ENCODE measurements at places on chromosomes 3 and 15.

GRCh38 chr3:127539366-127540060, 51.0 kb downstream of the TPRA1 start:
- DNase-seq = no peak

DNA sequence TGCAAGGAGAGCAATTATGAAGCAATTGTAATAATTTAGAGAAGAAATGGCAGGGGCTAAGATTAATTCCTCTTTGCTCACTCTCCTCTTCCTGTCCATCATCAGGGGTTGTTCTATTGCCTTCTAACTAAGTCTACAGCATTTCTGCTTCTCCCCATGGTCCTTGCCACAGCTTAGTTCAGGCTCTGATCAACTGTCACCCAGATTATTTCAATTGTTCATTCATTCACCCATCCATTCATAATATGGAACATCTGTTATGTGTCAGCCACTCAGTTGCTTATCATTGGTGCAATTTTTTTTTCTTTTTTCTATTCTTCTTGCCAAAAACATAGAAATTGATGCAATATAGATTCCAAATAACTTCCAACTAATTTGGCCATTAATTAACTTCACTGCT, 93.2 kb downstream of the CD47 start:
- no peak for DNase-seq

DNA sequence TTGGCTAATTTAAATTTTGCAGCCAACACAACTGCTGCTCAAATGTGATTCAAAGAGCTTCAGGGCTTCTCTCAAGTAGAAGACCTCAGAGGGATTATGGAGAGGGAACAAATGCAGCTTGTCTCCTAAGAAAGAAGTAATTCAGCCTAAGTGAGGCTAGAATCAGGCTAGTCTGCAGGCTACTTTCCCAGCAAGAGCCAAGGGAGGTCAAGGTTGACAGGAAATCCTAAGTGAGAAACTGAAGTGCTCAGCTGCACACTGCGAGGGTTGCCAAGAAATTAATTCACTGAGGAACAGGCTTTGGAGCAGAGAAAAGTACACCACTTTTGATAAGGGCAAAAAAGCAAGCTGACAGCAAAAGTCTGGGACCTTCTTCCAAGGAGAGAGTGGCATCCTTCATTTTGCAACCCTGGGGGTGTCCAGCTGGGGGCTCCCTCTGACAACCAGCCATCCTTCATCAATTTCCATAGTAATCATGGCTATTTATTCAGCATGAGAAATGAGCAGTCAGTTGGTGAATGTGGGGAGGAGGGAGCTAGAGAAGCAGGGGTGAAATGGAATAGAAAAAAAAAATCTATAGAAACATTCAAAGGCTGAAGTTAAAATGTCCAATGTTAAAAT, 646.4 kb upstream of the ADAMTS9 start:
- DNase-seq = no peak

- no peak for DNase-seq
These were observed 35.0 kb downstream of the EEFSEC start for GRCh38 chr3:128188326-128188725.

DNA sequence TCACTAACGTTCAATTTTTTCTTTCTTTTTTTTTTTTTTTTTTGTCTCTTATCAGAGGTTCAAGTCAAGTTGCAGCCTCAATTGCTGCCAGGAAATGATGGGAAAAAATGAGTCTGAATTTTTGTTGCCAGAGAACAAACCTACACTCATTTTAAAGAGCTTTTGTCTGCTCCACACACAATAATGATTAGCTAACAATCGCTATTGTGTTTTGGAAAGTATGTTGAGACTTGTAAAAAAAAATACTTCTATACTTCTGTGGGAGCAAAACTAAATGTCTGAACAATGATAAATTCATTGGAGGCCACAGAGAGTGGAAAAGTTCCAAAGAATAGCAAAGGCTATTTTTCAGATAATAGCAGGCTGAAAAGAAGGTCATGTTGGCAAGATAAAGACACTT, 176.3 kb upstream of the LMCD1 start:
- no peak for DNase-seq

All from osteocyte (in vitro differentiated cells).